ENCODE measurements at places on chromosomes 1 and 21. TPM values are rescaled to one million over a fixed set of nuclear protein-coding genes. Genes with fewer than 3 reads are reported as not detected.

The FCGR1A gene
- 94.4 TPM for polyA plus RNA-seq

The SPOCD1 gene
- polyA plus RNA-seq = 6.0 TPM

The CCDC181 gene
- 2.9 TPM for polyA plus RNA-seq

The RHBDL2 gene
- polyA plus RNA-seq = 3.3 TPM

The PLPPR4 gene
- 0.20 TPM for polyA plus RNA-seq

The PCSK9 gene
- 15.5 TPM for polyA plus RNA-seq

The SLC1A7 gene
- 0.14 TPM for polyA plus RNA-seq

The IBA57 gene
- 2.8 TPM for polyA plus RNA-seq

The DNAH14 gene
- polyA plus RNA-seq = 3.0 TPM

The CFAP74 gene
- 3.2 TPM for polyA plus RNA-seq
